Activated CD4-positive, CD25-positive, alpha-beta regulatory T cell (primary cell): ENCODE measurements at places on chromosomes 6 and 20.

- DNase-seq = no peak
These were observed 176.1 kb downstream of the ID4 start for GRCh38 chr6:20013066-20013861.

DNA sequence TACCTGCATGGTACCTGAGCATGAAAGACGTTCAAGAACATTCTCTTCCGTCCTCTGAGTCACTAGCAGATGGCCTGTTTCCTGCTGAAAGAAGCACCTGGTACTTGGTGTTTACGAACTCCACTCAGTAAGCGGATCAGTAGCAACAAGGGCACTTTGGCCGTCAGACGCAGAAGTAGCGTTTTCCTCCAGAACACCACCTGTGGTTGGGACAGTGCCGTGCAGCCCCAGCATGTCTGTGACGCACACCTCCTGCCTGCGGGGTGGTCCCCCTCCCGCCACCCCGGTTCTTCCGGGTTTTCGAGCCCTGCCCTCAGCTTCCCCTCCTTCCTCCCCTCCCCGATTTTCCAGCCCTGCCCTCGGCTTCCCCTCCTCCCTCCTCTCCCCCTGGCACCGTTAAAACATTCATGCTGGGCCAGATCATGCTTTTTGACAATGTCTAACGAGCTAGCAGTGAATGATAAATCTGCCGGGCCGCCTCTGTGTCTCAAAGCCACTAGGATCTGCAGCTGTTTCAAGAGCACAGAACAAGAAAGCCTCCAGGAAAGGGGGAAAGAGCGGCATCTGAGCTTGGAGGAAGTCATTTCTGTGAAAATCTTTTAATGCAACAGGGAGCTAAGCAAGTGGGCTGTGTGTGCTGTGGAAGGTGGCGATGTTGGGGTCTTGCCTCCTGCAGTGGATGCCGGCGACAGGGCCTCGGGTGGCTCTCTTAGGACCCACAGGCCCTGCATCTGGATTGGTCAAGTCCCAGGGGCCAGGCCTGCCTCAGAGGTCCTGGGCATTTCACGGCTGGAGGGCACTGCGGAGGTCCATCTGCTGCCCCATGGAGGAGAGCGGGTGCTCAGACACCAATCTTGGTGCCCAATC is 207.9 kb downstream of the ERMARD start:
- peak; percentile 44 for DNase-seq

- no peak for DNase-seq
These were observed 1.8 kb downstream of the GTPBP2 start for GRCh38 chr6:43627008-43627825.

DNA sequence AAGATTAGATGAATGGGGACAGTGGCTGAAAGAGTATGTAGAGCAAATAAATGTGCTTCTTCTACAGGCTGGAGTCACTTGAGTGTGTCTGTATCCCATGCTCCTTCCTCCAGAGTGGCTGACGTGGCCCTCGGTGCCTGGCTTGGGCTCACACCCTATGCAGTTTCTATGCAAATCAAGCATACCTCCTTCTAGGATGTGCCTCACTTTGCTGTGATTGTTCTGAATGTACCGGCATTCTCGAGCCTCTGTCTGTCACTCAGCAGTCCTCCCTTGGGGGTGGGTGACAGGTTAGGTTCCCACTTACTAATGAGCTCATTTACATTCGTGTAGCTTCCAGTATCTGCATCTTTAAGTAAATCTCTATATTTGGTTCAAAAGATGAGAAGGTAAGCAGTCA is 55.1 kb upstream of the HDDC2 start:
- no peak for DNase-seq

GRCh38 chr6:4472969-4473642 is 303.1 kb upstream of the CDYL start:
- no peak for DNase-seq

DNA sequence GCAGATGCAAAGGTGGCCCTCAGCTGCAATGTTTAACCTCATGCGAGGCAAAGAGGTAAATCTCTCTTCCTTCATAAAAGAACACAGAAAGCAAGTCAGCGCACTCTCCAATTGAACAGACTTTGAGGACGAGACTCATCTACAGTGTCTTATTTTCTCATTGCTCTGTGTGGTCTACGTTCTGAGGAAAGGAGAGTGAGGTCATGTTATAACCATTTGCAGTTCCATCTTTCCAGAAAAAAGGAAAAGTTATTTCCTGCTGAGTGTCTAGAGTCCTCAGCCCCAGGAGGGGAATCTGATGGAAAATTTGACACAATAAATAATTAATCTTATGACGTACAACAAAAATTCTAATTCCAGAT is 35.6 kb upstream of the THBS2 start:
- no peak for DNase-seq

- DNase-seq = no peak
These were observed 57.4 kb downstream of the NCOA6 start for GRCh38 chr20:34768096-34768495.

DNA sequence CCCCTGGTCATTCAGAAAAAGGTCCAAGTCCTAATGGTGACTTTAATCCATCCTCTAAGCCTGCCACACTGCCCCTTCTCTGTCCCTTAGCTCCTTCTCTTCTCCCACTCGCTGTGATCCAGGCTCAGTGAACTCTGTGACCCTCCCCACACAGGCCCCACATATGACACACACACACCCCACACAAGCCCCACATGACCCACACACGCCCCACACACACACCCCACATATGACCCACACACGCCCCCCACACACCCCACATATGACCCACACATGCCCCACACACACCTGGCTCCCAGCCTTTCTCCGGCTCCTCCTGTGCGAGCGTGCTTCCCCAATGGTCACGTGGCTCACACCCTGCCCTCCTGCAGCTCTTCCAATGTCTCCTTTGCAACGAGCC is 528.4 kb upstream of the AGPAT4 start:
- no peak for DNase-seq

GRCh38 chr6:168554472-168554871 is 113.5 kb downstream of the SMOC2 start:
- DNase-seq = no peak
